CD4-positive, alpha-beta memory T cell (primary cell): ENCODE measurements at places on chromosomes 12 and 14.

DNA sequence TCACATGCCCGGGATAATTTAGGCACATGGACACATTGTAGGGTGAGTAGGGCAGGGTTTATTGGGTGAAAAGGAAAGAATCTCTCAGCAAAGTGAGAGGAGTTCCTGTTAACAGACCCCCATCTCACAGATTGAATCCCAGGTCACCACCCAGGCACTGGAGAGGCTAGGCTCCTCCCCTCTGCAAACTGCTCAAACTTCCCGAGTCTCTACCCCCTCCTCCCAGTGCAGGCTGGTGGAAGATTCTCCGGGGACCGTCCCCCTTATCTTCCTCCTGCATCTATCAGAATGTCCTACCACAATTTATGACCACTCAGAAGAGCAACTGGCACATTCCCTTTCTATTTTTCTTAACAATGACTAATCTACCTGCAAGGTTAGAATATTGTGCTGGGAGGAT, 126.0 kb downstream of the NTF3 start:
- H3K4me1 ChIP-seq: no peaks in the 10 kb centered on the region
- H3K27ac ChIP-seq: no peak overlapping the region
- H3K27me3 ChIP-seq: no peaks in the 10 kb centered on the region
- no peaks in the 10 kb centered on the region for H3K36me3 ChIP-seq
- H3K4me3 ChIP-seq: no peak overlapping the region
- DNase-seq: no peak

DNA sequence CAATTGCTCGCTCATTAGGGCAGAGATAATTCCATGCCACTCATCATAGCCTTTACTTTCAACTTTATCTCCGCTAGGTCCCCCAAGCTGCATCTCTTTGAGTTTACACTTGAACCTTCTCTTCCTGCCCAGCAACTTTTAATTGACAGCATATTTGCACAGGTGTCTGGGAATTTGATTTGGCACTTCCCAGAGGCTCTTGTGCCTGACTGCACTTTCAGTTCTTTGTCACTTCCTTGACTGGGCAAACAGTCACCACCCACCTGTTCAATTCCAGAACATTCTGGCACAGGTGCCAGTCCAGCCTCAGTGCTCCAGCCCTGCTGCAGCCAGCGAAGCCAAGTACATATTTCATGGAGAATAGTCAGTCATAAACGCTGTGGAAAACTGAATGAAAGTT, 110.1 kb upstream of the LRIG3 start:
- no peak overlapping the region for H3K4me3 ChIP-seq
- no peaks in the 10 kb centered on the region for H3K4me1 ChIP-seq
- no peak for DNase-seq
- no peak overlapping the region for H3K27ac ChIP-seq
- no peaks in the 10 kb centered on the region for H3K36me3 ChIP-seq

GRCh38 chr12:104172570-104172947, 34.5 kb upstream of the NFYB start:
- no peak for DNase-seq
- H3K4me3 ChIP-seq: no peak overlapping the region
- H3K27ac ChIP-seq: no peak overlapping the region

DNA sequence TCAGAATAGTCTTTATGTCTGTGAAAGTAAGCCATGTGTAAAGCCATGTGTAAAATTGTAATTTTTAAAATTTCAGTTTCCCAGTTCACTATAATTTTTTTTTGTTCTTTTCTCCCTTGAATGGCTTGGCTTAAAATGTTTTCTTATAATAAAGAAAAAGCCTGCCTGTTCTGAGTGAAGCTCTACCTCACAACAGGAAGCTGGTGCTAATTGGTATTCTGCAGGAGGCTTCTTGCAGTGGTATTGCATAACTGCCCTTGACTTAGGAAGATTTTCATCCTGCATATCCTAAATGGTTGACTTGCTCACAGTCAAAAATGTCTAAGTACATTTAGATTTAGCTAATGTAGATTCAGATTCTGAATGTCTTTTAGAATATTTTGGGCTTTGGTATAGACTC, 49.5 kb downstream of the ATP2A2 start:
- DNase-seq: no peak
- peaks cover 67% of the 10 kb centered on the region for H3K36me3 ChIP-seq
- H3K4me3 ChIP-seq: no peak overlapping the region

DNA sequence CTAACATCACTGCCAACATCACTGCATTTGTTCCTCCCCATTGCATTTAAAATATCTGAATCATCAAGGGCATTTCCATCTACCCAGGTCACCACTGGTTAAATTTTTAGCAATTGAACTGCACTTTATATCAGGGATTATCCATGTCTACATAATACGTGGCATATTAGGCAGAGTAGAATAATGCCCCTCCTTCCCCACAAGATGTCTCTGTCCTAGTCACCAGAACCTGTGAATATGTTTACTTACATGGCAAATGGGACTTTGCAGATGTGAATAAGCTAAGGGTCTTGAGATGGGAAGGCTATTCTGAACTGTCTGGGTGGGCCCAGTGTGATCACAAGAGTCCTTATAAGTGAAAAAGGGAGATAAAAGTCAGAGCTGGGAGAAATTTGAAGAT, 181.7 kb upstream of the ARID2 start:
- DNase-seq: no peak
- H3K4me3 ChIP-seq: no peak overlapping the region
- H3K4me1 ChIP-seq: no peaks in the 10 kb centered on the region

DNA sequence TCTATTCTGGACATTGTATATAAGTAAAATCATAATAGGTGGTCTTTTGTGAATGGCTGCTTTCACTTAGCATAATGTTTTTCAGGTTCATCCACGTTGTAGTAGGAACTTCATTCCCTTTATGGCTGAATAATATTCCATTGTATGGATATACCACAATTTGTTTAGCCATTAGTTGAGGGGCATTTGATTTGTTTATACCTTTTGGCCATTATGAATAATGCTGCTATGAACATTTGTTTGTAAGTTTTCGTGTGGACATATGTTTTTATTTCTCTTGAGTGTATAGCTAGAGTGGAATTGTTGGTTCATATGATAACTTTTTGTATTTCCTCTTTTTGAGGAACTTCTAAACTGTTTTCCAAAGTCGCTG, 123.3 kb downstream of the TTLL5 start:
- H3K36me3 ChIP-seq: peaks cover 8% of the 10 kb centered on the region
- no peak overlapping the region for H3K4me3 ChIP-seq
- H3K27ac ChIP-seq: no peak overlapping the region
- no peaks in the 10 kb centered on the region for H3K27me3 ChIP-seq
- no peaks in the 10 kb centered on the region for H3K4me1 ChIP-seq

GRCh38 chr12:78146365-78146772, 315.7 kb downstream of the NAV3 start:
- no peak overlapping the region for H3K27ac ChIP-seq
- H3K4me1 ChIP-seq: no peaks in the 10 kb centered on the region
- H3K36me3 ChIP-seq: no peaks in the 10 kb centered on the region
- H3K4me3 ChIP-seq: no peak overlapping the region
- no peak for DNase-seq

- peaks cover 49% of the 10 kb centered on the region for H3K36me3 ChIP-seq
- H3K4me3 ChIP-seq: no peak overlapping the region
- DNase-seq: no peak
- H3K4me1 ChIP-seq: no peaks in the 10 kb centered on the region
Measured at GRCh38 chr14:74663884-74664283, 49.0 kb downstream of the AREL1 start.

DNA sequence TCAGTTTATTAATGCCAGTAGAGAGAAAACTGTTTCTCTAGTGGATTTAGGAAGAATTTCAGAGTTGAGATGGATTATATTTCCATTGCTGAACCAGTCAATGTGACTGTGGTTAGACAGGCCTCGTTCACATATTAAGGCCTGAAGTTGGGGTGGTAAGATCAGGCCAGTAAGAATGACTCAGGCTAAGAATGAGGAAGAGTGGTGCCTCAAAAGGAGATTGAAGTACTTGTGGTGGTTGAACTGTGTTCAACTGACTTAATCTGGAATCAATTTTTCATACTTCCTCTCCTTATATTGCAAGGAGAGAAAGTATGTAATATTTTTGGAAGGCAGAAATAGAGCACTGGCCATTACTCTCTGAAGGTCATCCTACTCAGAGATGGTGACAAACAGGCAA, 37.8 kb upstream of the ATF7IP start:
- no peaks in the 10 kb centered on the region for H3K27me3 ChIP-seq
- H3K4me1 ChIP-seq: no peaks in the 10 kb centered on the region
- no peaks in the 10 kb centered on the region for H3K36me3 ChIP-seq
- H3K4me3 ChIP-seq: no peak overlapping the region

GRCh38 chr12:77010691-77011548, 54.4 kb downstream of the E2F7 start:
- no peaks in the 10 kb centered on the region for H3K4me1 ChIP-seq
- no peaks in the 10 kb centered on the region for H3K27me3 ChIP-seq
- H3K27ac ChIP-seq: no peak overlapping the region
- H3K36me3 ChIP-seq: no peaks in the 10 kb centered on the region
- peak; percentile 43 for DNase-seq

- H3K27ac ChIP-seq: peak overlapping the region; percentile 42
- peaks cover 54% of the 10 kb centered on the region for H3K4me1 ChIP-seq
- H3K27me3 ChIP-seq: no peaks in the 10 kb centered on the region
- no peak for DNase-seq
- no peak overlapping the region for H3K4me3 ChIP-seq
Measured at GRCh38 chr12:3951380-3952135, 78.4 kb upstream of the PARP11 start.

GRCh38 chr12:127070515-127071157, 1196.3 kb upstream of the TMEM132C start:
- H3K27me3 ChIP-seq: no peaks in the 10 kb centered on the region
- H3K4me1 ChIP-seq: no peaks in the 10 kb centered on the region
- H3K27ac ChIP-seq: no peak overlapping the region
- H3K36me3 ChIP-seq: no peaks in the 10 kb centered on the region
- DNase-seq: no peak

GRCh38 chr12:130655881-130656280, 60.2 kb downstream of the RIMBP2 start:
- DNase-seq: no peak
- H3K4me3 ChIP-seq: no peak overlapping the region
- no peak overlapping the region for H3K27ac ChIP-seq
- no peaks in the 10 kb centered on the region for H3K4me1 ChIP-seq
- H3K36me3 ChIP-seq: no peaks in the 10 kb centered on the region

- no peak for DNase-seq
- H3K27me3 ChIP-seq: no peaks in the 10 kb centered on the region
- no peak overlapping the region for H3K4me3 ChIP-seq
- no peaks in the 10 kb centered on the region for H3K36me3 ChIP-seq
Measured at GRCh38 chr12:130143136-130143535, 19.1 kb upstream of the FZD10 start.

GRCh38 chr14:50736932-50737419, 68.9 kb upstream of the SAV1 start:
- no peak overlapping the region for H3K27ac ChIP-seq
- H3K27me3 ChIP-seq: no peaks in the 10 kb centered on the region
- DNase-seq: no peak

DNA sequence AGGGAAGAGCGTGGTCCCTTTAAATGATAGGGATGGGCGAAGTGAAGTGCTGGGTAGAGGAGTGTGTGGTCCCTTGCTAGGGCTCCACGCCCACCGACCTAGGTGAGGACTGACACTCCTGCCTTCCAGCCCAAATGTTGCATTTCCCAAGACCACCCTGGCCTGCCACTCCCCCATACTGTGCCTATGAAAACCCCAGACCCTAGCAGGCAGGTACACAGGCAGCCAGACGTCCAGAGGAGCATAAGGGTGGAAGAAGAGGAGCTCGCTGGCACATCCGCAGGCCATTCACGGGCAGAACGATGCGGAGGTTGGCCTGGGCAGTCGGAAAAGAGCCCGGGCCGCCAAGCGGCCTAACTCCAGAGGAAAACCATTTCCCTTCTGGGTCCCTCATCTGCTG, 817 bp upstream of the IPO8 start:
- H3K36me3 ChIP-seq: no peaks in the 10 kb centered on the region
- H3K27ac ChIP-seq: peak overlapping the region; percentile 63
- DNase-seq: no peak
- H3K4me3 ChIP-seq: peak overlapping the region; percentile 86
- H3K27me3 ChIP-seq: no peaks in the 10 kb centered on the region

DNA sequence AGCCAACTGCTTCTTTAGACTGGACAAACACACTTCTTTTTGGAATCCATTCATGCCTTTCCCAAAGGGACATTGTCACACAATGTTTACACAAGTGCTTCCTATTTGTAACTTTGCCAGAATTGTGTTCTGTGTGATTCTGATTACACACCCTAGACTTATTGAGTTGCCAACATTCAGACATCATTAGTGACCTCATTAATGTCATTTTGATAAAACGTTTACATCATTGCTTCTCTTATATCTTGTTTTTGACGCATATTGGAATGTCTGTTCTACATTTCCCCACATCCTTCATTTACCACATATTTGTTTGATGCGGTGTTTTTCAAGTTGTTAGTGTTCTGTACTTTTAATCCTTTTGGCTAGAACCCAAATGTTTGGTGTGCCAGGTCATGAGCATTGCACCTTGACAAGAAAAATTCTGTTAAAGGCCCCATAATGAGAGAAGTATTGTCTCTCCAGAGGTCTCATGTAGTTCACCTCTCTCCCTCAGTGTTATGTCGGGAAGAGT, 305.5 kb downstream of the AEBP2 start:
- no peak overlapping the region for H3K27ac ChIP-seq
- H3K4me3 ChIP-seq: no peak overlapping the region
- no peaks in the 10 kb centered on the region for H3K36me3 ChIP-seq
- H3K4me1 ChIP-seq: no peaks in the 10 kb centered on the region

- no peak overlapping the region for H3K27ac ChIP-seq
- H3K27me3 ChIP-seq: no peaks in the 10 kb centered on the region
- no peaks in the 10 kb centered on the region for H3K36me3 ChIP-seq
- no peaks in the 10 kb centered on the region for H3K4me1 ChIP-seq
- DNase-seq: no peak
- no peak overlapping the region for H3K4me3 ChIP-seq
Measured at GRCh38 chr14:72247896-72248465, 315.8 kb downstream of the RGS6 start.

DNA sequence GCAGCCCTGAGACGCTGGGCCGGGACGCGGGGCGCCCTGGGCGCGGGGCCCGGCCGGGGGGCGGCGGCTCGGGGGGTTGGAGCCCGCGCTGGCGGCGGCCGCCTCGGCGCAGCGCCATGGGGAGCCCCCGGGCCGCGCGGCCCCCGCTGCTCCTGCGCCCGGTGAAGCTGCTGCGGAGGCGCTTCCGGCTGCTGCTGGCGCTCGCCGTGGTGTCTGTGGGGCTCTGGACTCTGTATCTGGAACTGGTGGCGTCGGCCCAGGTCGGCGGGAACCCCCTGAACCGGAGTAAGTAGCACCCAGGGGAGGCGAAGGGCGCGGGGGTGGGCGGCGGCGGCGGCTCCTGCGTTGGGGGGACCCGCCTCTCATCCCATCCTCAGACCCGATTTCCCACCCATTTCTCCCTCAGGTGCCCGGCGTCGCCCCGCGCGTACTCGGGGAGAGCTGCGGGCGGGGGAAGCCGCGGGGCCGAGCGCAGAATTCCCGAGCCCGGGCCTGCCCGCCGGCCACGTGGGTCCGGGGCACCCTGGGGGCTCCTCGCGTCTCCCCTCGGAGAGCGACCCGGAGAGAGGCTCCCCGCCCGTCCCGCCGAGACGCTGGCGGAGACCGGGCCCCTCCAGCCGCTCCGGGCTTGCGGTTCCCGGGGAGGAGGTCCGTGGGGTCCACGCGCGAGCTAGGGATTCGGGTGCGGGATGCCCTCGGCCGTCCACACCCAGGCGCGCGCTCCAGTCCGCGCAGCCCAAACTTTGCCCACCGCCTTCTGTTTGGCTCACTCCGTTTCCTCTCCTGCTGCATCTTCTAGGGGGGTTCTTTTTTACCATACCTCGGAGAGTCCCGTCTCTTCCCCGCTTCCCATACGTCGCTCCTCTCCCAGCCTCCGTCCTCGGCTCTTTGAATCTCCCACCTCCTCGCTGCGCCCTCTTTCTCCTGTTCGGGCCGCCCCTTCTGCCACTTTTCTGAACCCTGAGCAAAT, 807 bp downstream of the B4GALNT3 start:
- DNase-seq: peak; percentile 40
- H3K27ac ChIP-seq: no peak overlapping the region
- H3K4me3 ChIP-seq: no peak overlapping the region
- peaks cover 9% of the 10 kb centered on the region for H3K4me1 ChIP-seq
- no peaks in the 10 kb centered on the region for H3K36me3 ChIP-seq
- no peaks in the 10 kb centered on the region for H3K27me3 ChIP-seq
